Effector memory CD8-positive, alpha-beta T cell (primary cell): ENCODE measurements at places on chromosomes 3 and 15.

- no peak for DNase-seq
Observed at GRCh38 chr3:103894162-103894822, 1459.5 kb downstream of the ZPLD1 start.

GRCh38 chr15:76366714-76367113 is 30.1 kb downstream of the ISL2 start:
- no peak for DNase-seq

DNA sequence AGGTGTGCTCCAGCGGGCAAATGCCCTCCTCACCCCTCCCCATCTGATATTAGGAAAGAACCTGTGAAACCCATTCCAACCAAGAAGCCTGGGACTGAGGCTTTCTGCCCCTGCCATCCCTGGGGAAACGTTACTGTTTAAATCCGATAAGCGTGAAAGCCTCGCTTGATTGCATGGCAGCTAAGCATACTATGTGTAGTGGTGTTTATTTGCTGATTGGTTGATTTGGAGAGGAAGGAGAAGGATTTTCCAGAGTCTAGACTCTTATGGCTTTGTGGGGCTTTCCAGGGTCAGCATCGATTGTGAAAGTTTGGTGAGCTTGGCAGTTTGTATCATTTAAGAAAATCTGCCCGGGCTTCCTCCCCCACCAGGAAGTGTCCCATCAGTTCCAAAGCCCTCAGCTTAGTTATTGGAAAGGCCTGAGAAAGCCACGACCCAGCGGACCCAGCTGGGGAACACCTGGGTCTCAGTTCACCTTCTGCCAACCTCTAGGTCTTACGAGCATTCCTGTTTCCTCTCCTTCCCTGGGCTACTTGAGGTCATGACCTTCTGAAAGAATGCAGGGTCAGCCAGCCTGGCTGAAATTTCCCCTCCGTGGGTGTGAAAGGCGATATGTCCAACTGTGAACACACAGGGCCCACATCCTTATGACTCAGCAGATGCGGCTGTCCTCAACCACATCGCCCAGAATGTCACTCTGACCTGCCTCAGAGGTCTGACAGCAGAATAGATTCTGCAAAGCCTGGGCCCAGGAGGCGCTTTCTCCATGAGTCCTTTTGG is 62.8 kb upstream of the HERC1 start:
- peak; percentile 33 for DNase-seq

DNA sequence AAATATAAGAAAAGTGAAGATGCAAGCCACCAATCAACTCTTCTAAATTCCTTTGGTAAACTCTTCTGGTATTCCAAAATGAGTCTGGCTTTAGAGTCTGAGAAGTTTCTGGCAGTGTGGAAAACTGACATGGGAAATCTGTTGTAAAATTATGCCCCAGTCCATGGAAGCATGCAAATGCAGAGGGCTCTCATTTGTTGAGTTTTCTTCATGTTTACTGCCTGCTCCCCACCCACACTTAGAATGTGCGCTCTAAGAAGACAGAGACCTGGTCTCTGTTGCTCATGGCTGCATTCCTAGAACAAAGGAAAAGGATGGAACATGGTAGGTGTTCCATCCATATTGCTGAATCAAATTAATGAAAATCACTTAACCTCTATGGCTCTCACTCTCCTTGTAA is 411.8 kb upstream of the PDZRN3 start:
- DNase-seq, result no peak

GRCh38 chr3:193168931-193169330 is 72.1 kb upstream of the PLAAT1 start:
- DNase-seq, result no peak

DNA sequence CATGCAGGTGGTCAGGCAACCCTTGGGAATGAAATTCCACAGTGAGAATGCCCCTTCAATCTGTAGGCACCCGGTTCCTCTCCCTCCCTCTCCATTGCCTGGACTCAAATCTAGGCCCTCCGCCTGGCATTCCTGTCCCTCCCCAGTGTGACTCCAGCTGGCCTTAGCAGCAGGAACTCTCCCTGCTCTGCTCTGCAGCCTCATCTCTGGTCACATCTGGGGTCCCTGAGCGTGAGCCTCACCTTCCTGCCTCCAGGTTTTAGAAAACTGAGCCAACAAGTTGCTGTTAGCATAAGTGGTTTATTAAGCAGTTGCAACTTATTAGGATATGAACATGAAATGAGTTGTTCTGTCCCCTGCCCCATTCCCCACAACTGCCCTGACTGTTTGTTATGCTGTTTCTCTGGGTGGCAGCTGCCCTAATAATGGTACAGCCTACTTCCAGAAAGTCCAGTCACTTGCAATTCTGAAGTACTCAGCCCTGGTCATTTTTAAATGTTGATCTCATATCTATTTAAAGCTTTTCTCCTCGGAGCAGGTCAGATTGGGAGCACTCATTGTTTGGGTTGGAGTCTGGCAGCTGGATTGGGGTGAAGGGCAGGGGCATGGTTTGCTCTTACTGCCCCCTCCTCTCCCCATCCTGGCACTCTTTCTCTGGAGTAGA is 63.0 kb upstream of the ANKRD34C start:
- DNase-seq, result no peak

DNA sequence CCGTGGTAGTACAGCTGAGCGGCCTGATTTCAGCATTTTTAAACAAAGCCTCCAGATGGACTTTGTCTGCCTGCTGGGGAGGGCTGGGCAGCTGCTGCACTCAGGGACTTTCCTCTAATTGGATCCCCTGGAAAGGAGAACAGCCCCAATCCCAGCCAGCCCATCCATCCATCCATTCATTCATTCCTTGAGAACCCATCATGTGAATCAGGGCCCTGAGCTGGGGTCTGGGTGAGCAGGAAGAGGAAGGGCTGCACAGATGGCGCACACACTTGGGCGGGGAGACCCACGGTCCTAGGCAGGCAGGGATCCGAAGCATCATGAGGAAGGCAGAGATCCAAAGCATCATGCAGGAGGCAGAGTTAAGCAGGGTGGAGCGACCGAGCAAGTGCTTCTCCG is 45.7 kb downstream of the TPRA1 start:
- no peak for DNase-seq

DNA sequence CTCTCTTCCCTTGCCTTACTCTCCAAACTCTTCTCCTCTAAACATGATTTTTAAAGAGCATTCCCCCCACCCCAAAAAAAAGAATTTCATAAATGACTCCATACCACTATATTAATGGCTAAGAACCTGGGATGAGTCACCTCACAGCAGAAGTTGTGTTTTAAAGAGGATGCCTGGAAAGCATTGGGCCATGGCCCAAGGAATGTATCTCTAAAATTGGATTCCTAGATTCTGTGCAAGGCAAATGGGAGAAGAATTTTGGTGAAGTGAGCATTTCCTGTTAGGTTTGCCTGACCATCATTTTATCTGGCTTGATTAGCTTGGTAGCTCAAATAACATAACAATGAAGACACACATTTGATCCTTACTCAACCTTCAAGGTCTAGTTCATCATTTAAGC is 251.4 kb downstream of the NR1D2 start:
- DNase-seq, result no peak

GRCh38 chr15:51751697-51752683 is 593 bp downstream of the TMOD2 start:
- DNase-seq, result no peak

GRCh38 chr15:80090879-80091503 is 31.5 kb downstream of the ZFAND6 start:
- DNase-seq, result no peak

DNA sequence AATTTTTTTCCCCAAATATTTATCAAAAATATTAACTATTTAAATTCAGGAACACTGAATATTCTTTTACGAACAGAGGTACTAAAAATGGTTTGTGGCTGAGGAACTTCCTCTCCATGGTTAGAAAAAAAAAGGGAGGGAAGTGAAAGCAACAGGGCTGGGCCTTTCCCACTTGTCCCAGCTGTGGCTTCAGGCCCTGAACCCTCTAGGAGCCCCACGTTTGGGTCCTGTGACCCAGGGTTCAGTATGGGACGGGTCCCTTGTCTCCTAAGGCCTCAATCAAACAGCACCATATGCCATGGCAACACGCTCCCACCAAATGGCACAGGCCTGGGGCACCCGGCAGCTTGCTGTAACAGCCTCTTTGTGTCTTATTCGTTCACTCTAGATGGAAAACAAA is 32.4 kb downstream of the POC1A start:
- DNase-seq, result no peak

GRCh38 chr3:78506581-78507195 is 1261.1 kb downstream of the ROBO1 start:
- no peak for DNase-seq

GRCh38 chr3:149424918-149425317 is 47.5 kb upstream of the TM4SF1 start:
- DNase-seq, result no peak

DNA sequence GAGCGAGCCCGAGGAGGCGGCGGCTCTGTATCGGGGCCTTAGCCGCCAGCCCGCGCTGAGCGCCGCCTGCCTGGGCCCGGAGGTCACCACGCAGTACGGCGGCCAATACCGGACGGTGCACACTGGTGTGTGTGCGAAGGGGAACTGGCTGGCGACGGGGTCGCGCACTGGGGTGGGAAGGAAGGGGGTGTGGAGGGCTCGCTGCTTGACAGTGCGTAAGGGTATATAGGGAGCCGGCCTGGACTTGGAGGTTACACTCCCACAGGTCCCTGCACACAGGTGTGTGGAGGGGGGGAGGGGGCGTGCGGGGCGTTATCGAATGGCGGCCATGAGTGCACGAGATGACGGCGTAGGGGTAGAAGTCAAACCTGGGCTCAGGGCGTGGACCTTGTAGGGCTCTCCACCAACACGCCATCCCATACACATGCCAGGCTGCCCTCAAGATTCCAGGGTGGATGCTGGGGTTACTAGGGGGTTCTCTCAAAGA is 389 bp downstream of the APEH start:
- DNase-seq, result no peak

GRCh38 chr3:150412561-150413231 is 4.6 kb downstream of the TSC22D2 start:
- no peak for DNase-seq

- DNase-seq, result no peak
Observed at GRCh38 chr3:114436182-114436581, 142.4 kb downstream of the TIGIT start.

DNA sequence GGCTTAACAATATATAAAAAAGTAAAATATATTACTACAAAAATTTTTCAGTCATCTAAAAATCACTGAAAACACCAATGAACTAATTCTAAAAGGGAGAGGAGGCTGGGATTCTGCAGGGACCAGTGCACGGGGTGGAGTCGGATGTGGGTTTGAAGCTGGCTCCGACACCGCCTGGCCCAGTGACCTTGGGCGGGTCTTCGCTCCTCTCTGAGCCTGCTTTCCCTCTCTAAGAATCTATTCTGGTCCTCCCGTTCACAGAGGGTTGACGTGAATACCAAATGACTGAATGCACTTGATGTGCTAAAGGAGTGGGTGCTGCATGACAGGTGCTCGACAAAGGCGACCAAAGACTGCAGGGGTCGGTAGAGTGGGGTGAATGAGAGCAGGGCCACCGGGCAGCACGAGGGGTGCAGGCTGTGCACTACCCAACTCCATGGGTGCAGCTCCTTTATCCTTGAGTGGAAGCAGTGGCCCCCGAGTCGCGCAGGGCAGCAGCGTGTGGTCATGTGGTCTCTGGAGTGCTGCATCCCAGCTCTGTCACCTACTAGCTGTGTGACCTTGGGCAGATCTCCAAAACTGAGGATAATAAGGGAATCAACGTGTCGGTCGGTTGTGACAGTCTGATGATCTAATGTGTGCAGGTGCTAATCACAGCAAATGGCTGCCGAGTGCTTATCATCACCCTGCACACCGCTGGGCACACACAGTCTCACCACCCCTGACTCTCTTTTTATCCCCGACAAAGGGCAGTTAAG is 8.6 kb upstream of the IQSEC1 start:
- DNase-seq, result no peak

DNA sequence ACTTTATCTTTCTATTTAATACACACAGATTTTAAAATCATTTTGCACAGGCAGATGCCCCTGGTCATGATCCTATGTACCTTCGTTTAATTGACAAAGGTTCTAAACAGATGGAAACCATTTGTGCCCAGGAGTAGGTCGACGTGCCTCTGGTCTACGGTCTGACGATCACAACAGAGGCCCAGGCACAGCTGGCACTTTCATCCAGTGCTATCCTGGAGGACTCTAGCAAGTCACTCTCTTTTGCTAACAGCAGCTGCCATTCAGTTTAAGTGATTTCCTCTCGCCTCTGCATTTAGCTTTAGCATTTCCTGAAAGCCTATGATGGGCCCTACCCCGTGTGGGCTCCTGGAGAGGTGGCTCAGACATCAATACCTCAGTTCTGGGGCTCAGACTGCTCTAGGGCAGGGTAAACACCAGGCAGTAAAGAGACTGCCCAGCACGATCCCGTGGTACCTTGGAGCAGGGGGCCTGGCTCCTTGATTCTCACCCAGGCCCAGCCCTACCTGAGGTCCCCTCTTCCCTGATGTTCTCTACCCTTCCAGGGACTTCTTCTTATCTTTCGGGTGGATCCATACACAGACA is 83.2 kb upstream of the SNRPA1 start:
- no peak for DNase-seq

GRCh38 chr3:72990701-72991395 is 5.8 kb upstream of the PPP4R2 start:
- DNase-seq, result no peak

DNA sequence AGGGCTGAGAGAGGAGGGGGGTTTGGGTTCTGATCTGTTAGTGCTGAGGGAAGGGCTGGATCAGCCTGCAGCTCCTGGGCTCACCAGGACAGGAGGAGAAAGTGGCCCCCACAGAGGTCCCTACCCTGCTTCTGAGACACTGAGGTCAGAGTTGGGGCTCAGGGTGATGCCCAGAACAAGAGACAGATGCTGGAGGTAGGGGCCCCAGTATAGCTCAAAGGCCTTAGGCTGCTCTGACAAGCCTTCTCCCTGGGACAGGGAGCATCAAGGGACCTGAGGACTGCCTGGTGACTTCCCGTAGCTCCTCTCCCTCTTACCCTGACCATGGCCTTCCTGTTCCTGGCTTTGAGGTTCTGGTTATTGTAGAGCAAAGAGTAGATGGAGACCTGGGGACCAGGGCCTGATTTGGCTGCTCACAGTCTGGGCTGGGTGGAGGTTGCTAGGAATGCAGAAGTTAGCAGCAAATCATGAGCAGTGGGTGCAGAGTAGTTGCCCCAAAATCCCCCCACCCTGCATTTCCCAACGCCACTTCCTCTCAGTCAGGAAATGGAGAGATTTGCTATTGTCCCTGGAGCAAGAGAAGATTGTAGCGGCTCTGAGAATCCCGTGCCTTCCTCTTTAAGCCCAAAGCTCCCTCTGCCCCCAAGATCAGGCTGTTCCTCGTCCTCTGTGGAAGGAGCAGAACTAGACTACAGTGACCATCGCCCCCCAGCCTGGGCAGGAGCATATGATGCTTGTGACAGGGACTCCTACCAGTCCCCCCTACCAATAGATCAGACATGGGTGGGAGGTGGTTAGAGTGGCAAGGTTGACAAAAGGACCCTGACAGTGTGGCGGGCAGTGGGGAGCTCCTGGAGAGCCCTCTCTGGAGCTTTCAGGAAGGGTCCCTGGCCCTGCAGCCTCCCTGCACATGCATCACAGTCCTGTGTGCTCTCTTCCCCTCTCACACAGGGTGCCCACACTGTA is 47.4 kb upstream of the SEC22A start:
- DNase-seq, result no peak
